AG04450 (cell line): ENCODE measurements at places on chromosomes 11 and 22.

- DNase-seq: no peak
Observed at GRCh38 chr11:1444823-1445422, 41.7 kb downstream of the MOB2 start.

DNA sequence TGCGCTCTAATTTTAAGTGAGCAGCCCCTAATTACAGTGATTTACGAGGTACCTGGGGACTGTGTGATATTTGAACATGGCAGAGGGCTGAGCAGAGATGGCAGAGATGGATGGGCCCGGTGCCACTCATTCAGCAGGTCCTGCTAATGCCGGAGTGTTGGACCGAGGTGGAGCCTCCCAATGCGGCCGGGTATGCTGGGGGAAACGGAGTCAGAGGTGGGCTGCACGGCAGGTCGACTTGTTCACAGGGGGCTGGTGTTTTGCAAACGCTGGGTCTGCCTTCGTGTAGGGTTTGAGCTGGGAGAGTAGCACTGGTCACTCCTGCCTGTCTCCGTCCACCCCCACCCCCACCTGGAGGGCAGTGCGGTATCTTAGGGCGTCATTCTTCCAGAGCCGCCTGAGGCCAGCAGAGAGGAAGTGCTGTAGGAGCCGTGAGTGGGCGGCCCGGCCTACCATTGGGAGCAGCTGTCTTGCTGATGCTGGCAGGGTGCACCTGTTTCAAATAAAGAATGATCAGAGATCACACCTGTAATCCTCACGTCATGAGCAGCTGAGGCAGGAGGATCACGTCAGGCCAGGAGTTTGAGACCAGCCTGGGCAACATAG, 122.6 kb downstream of the IGLL1 start:
- no peak for DNase-seq

- DNase-seq: no peak
Observed at GRCh38 chr11:112525844-112526590, 265.4 kb upstream of the PLET1 start.

GRCh38 chr11:130520271-130520671, 71.8 kb downstream of the ADAMTS15 start:
- DNase-seq: no peak

GRCh38 chr11:69703768-69704507, at the start of gene FGF19:
TSS of gene FGF19 (minus strand) at chr11:69704022. CDS start at chr11:69703876, 146 bp downstream.
- no peak for DNase-seq

DNA sequence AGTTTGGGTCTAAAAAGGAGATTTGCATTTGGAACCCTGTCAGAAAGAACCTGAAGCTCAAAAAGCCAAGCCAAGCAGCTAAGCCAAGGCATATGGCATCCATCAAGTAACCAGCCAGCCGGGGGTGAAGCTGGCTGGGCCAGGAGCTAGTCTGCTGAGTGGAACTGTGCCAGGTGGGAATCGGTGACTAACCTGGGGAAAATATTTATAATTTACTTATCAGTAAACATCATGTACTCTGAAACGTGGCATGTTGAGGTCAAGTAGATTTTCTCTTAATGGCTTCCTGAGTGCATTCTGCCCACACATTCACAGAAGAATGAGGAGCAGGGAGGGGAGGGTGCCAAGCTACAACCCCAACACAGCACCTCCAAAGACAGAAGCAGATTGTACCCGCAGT, 70.5 kb upstream of the SESN3 start:
- no peak for DNase-seq
